ENCODE measurements at places on chromosomes 5 and 9. TPM values are rescaled to one million over a fixed set of nuclear protein-coding genes. Genes with fewer than 3 reads are reported as not detected.
A peak's percentile ranks its signal among the peaks of the same experiment; 100 is the strongest.

- no peak for DNase-seq
These were observed 29.2 kb downstream of the PTPN3 start for GRCh38 chr9:109468927-109469326.

- DNase-seq: no peak
These were observed 44.6 kb downstream of the AOPEP start for GRCh38 chr9:94771096-94771495.

GRCh38 chr5:120682851-120683250 is 218.8 kb downstream of the PRR16 start:
- no peak for DNase-seq

- no peak for DNase-seq
These were observed 357.0 kb downstream of the TLE4 start for GRCh38 chr9:79928661-79929223.

DNA sequence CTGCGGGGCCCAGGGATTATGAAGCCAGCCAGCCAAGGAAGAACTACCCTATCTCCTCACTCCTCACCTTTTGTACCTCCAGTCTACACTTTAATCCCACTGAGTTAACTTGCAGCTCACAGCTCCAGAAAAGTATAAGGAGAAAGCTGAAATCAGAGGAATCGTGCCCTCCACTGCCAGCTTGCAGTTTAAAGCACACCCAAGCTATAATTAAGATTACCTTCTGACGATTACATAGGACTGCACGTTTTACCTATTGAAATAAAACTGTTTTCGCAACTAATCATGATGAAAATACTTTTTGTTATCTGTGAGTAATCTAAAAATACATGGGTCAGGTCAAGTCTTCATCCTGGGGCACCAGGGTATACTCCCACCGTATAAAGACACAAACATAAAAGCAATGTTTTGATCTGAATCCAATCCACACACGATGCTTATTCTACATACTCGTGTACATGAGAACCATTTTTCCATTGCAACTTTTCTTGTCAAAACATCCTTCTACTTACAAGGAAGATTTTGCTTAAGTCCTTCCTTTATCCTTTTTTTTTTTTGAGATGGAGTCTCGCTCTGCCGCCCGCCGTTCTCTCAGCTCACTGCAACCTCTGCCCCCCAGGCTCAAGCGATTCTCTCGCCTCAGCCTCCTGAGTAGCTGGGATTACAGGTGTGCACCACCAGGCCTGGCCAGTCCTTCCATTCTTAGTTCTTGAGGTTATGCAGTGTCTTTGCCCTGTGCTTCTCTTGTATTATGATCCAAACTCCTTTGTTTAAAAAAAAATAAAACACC is 7.6 kb downstream of the RPL37 start:
- no peak for DNase-seq

- DNase-seq: no peak
These were observed 164.4 kb downstream of the SEMA5A start for GRCh38 chr5:9381464-9381863.

DNA sequence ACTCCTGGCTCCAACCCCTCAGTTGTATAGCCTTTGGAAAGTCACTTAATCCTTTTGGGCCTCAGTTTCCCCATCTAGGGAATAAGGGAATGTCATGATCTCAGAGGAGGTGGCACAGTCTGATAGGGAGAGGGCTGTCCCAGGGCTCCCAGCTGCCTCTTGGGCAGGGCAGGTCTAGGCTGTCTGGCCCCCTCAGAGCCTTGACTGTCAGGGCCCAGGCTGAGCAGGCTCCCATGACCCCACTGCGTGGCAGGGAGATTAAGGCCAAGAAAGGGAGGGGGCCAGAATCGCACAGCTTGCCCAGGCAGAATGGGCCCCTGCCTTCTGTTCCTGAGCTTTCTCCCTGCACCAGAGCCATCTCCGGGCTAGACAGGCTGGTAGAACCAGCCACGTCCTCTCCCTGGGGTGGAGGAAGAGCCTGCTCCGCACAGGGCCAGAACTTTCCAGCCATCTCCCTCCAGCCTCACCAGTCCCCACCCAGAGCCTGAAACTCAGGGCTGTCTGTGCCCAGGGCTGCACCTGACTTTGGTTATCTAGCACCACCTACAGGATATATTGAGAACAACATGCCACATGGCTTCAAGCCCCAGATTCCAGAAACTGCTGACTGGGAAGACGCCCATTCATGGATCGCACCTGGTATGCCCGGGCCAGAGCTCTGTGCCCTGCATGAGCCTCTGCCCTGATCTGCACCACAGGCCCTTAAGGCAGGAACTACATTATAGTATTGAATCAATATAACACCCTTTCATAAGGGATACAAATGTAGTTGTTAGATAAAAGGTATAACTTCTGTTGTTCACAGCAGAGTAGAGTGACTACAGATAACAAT is 32.1 kb downstream of the NAIF1 start:
- peak; percentile 18 for DNase-seq

DNA sequence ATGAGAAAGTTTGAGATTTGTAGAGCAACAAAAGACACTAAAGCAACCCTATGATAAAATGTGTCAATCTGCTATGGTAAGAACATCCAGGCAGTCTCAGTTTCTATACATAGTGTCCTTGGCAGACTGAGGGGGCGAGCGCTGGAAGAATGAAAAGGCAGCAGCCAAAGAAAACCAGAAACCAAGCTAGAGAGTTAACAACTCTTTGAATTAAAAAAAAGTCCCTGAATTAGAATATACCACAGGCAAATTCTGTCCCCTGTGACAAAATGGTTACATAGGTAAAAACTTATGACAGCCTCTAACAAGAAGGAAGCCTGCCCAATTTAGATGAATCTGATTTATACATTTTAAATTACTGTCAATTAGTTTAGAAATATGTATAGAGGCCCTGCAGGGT is 106.7 kb downstream of the OXCT1 start:
- no peak for DNase-seq

GRCh38 chr9:91017245-91017644 is 215.6 kb downstream of the SYK start:
- DNase-seq: no peak

MAN1B1 gene
- 39.5 TPM for total RNA-seq

PRSS3 gene
- 6.9 TPM for total RNA-seq

GRCh38 chr9:93826209-93826608 is 128.9 kb downstream of the BARX1 start:
- DNase-seq: no peak

- DNase-seq: no peak
These were observed 102.8 kb downstream of the CDH18 start for GRCh38 chr5:19885040-19885824.

- no peak for DNase-seq
These were observed 92.8 kb downstream of the ANKH start for GRCh38 chr5:14778792-14779070.

Data from skin of body (tissue), 3 donors.